ENCODE measurements at places on chromosomes 2 and 18. TPM values are rescaled to one million over a fixed set of nuclear protein-coding genes. Genes with fewer than 3 reads are reported as not detected.

The FHOD3 gene
- not detected for total RNA-seq

The C1GALT1C1L gene
- total RNA-seq: 0.25 TPM

The KCNG3 gene
- total RNA-seq: 0.05 TPM

The IGFBP5 gene
- total RNA-seq: 5.1 TPM

The NT5C1B gene
- total RNA-seq: 0.10 TPM

The REEP1 gene
- not detected for total RNA-seq

The IL1RL1 gene
- total RNA-seq: 2.4 TPM

The MTA3 gene
- 25.8 TPM for total RNA-seq

The HOXD8 gene
- total RNA-seq: 0.62 TPM

The MROH2A gene
- not detected for total RNA-seq

The TUBA3E gene
- total RNA-seq: not detected

The NPAS2 gene
- total RNA-seq: 19.4 TPM

The CACNB4 gene
- 1.4 TPM for total RNA-seq

The HSPD1 gene
- 113 TPM for total RNA-seq

The VWC2L gene
- total RNA-seq: not detected

The ZNF514 gene
- total RNA-seq: 6.6 TPM

The GKN2 gene
- not detected for total RNA-seq

The CYTIP gene
- total RNA-seq: not detected

The TMEFF2 gene
- 0.06 TPM for total RNA-seq

The CABYR gene
- 5.2 TPM for total RNA-seq

The PLEKHH2 gene
- total RNA-seq: 1.8 TPM

The DCAF17 gene
- 11.6 TPM for total RNA-seq

The CDK5R2 gene
- total RNA-seq: 0.06 TPM

The RBBP8 gene
- 15.6 TPM for total RNA-seq

The DSG4 gene
- not detected for total RNA-seq

The LYG1 gene
- total RNA-seq: not detected

The RHOB gene
- total RNA-seq: 180 TPM

The VWA3B gene
- not detected for total RNA-seq

The ARHGAP25 gene
- 3.2 TPM for total RNA-seq

The CASP10 gene
- 3.7 TPM for total RNA-seq

The DSG1 gene
- total RNA-seq: not detected

The ANO7 gene
- 1.00 TPM for total RNA-seq

The OSR1 gene
- 70.5 TPM for total RNA-seq

The CRYGC gene
- not detected for total RNA-seq

The ARHGEF4 gene
- total RNA-seq: 6.2 TPM

The STAT4 gene
- total RNA-seq: 0.37 TPM

The AQP12B gene
- total RNA-seq: not detected

The LYPD6 gene
- total RNA-seq: not detected

The STK17B gene
- total RNA-seq: 56.0 TPM

The HDHD2 gene
- total RNA-seq: 19.1 TPM

The MLPH gene
- 11.2 TPM for total RNA-seq

The PXDN gene
- total RNA-seq: 239 TPM

The IL1RN gene
- total RNA-seq: not detected

The LIMS3 gene
- 7.2 TPM for total RNA-seq
